ENCODE measurements at places on chromosomes 12 and 14.

- no peak for DNase-seq
Observed at GRCh38 chr12:13233830-13234641, 37.5 kb downstream of the EMP1 start.

DNA sequence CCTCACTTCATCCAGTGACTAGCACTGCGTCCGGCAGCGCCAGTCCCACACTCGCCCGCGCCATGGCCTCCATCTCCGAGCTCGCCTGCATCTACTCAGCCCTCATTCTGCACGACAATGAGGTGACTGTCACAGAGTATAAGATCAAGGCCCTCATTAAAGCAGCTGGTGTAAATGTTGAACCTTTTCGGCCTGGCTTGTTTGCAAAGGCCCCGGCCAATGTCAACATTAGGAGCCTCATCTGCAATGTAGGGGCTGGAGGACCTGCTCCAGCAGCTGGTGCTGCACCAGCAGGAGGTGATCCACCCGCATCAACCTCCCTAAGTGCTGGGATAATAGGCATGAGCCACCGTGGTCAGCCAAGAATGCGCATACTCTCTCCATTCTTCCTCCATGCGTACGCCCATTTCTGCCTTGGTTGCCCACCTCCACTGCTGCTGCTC, 59.9 kb downstream of the IRF2BPL start:
- no peak for DNase-seq

GRCh38 chr12:26651036-26651435, 182.0 kb downstream of the ITPR2 start:
- no peak for DNase-seq

DNA sequence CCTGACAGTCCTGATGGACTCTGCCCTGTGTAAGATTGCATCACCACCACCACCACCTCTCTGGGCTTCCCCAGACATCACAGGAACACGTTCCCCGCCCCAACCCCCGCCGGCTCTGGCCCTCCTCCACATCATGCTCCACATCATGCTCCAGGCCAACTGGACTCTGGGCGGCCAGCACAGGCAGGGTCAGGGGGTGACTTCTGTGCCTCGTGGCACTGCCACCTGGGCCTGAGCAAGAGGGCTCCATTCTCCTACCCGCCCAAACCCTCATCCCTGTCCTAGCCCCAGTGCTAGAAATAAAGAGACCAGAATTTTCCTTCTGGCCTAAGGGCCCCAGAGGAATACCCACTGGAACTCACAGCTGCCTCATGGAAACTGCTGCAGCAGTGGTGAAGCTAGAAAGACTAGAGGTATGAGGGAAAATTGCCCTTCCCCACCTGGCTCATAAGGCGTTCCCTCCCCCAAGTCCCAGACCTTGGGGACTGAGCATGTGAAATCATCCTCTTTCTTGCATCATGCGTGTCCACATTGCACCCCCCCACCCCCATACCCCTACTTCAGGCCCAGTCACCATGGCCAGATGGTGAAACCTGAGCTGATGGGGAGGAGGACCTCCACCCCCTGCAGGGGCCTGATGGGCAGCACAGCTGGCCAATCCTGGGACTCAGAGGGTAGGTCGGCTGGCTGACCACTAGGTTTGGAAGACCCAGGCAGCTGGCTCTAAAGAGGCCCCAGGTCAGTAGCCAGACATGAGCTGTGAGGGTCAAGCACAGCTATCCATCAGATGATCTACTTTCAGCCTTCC, at the start of gene INHBE:
Gene INHBE (plus strand): TSS at position 742 of the 808 bp plus-strand sequence. CDS start 230 bp downstream, outside the sequence.
- no peak for DNase-seq

DNA sequence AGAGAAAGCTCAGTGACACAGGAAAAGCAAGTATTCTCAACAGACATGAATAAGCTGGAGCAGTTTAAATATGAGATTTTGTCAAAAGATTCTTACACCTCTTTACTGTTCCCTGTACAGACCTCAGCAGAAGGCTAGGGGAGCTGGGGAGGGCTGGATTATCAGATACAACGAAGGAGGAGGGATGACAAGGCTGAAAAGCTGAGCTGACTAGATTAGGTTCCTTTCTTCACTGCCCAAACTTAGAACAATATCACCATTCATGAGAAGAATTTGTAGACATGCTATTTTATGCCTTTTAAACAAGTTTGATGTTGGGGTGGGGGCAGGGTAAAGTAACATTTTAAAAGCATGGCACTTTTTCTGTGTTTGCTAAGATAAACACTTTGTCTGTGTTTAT, 611.1 kb downstream of the AACS start:
- DNase-seq = no peak

All from stimulated activated CD8-positive, alpha-beta memory T cell treated with anti-CD3 and anti-CD28 coated beads, Interleukin-7, amount 100 ng/mL, for 1 hour (primary cell).